Progenitor cell of endocrine pancreas (in vitro differentiated cells): ENCODE measurements at places on chromosomes 6 and 20.

- DNase-seq = no peak
Observed at GRCh38 chr6:33018904-33019303, 9.5 kb upstream of the HLA-DOA start.

- no peak for DNase-seq
Observed at GRCh38 chr20:1382670-1383069, 10.2 kb downstream of the FKBP1A start.

GRCh38 chr20:41078329-41078728 lies 49.7 kb downstream of the TOP1 start:
- DNase-seq = no peak

DNA sequence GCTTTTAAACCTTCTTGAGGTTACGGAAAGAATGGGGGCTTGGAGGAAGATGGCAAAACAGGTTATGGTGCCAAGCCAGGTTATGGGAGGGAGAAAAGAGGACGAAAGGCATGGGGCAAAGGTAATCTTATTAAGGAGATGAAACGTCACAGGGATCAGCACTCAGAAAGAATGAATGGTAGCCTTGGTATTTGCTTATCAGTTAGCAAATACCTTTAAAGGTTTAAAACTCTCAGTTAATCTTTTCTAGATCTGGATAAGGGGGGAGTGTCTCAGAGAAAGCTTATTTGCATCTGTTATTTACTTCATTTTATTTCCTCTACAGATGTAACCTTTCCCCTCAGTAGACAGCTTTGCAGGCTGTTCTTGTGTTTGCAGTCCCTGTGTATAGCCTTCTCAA lies 55.5 kb upstream of the EEF1E1 start:
- DNase-seq = no peak

- no peak for DNase-seq
Observed at GRCh38 chr6:37840940-37841300, 21.4 kb downstream of the ZFAND3 start.

DNA sequence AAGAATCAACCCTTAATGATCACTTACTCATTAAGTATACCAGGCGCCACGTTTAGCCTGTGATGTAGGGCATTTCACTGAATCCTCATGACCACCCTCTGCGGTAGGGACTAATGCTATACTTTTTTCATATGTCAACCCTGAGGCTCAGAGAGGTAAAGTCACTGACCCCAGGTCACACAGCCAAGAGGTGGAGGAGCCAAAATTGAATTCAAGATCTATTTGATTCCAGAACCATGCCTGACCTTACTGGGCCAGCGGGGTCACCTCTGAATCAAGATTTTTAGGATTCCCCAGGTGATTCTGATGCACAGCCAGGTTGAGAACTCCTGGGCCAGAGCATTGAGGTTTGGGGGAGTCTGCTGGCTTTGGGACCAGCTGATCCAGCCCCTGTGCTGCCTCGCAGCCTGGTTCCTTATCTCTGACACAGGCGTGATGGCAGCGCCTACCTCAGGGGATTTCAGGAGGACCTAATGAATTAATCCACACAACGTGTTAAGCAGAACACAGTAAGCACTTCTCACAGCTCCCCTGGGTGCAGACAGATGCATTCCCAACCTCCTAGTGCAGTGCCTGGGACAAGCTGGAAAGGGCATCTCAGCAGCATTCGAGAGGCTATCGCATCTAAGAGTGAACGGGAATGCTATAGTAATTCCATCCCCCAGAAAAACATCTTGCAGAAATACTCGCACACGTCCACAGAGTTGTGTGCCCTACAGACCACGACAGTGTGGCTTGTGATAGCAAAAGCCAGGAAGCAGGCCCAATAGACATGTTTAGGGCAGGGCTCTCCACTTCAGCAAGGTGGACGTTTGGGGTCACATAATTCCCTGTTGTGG lies 101.4 kb upstream of the PTPN1 start:
- DNase-seq = no peak
